ENCODE measurements at places on chromosomes 12 and 14.

DNA sequence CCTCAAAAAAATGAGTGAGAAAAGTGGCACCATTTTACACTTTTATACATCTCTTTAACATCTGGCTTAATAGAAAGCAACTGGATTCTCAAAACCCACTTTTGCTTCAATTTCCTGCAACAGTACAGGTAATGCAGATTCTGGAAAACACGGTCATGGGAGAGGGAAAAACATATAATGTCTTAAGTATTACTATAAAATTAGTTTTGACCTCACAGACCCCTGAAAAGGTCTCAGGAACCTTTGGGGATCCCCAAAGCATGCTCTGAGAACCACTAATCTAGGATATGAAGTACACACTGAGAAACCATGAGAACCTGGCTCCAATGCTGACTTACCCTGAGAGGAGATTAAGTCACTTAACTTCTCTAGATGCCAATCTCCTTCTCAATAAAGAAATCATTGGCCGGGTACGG, 64.7 kb downstream of the PPP2R5E start:
- DNase-seq, result no peak

- DNase-seq, result no peak
These were observed 123.7 kb downstream of the IGF1 start for GRCh38 chr12:102356690-102357089.

DNA sequence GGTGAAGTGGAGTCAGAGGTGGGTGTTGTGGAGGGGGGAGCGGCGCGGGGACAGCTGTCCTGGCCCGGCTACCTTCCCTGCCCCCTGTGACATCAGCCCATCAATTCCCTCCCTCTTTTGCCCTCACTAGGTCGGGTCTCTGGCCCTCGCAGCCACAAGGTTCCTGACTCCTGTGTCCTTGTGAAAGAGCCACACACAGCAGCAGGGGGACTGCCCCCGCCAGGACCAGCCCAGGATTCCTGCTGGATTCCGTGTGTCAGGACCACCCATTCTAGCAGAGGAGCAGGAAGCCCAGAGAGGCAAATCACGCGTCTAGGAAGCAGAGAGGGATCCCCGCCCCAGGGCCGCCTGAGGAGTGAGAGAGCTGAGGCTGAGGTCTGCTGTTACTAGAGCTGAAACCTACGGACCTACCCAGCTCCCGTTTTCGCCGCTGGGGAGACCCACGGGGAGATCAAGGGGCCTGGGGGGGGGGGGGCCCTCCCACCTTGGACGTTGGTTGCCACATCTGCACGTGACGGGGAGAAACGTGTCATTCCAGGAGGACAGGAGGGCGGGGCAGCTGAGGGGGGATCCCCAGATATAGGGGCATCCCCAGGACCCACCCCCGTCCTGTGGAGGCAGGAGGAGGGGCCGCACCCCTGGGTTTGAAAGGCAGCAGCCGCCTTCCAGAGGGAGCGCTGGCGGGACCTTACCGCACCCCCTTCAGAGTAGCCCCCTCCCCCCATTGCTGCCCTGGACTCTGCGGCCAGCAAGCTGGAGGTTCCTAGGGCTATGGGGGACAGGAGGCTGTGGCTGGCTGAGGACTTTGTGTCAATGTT, 12.5 kb upstream of the INF2 start:
- DNase-seq, result no peak

DNA sequence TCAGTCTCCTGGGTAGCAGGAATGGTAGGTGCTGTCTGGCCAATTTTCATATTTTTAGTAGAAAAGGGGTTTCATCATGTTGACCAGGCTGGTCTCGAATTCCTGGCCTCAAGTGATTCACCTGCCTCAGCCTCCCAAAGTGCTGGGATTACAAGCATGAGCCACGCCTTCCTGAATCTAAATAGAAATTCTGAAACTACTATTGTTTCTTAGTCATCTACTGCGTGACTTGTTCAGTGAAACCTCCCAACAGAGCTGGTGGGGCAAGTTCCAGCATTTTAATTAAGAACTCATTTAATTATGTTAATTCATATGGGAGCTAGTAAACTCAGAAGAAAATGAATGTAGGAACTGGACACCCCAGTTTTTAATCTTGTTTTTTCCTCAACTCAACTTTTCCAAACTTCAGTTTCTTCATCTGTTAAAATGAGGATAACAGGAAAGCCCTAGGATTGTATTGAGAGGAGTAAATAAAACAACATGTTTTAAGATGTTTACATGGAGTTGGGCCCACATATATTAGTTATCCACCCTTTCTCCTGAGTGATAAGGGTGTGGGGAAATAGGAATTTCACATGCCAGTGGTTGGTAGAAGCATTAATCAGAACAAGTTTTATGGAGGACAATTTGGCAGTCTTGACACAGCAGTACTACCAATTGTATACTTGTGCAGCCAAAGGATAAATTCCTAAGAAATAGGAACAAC, 335.8 kb upstream of the E2F7 start:
- no peak for DNase-seq

DNA sequence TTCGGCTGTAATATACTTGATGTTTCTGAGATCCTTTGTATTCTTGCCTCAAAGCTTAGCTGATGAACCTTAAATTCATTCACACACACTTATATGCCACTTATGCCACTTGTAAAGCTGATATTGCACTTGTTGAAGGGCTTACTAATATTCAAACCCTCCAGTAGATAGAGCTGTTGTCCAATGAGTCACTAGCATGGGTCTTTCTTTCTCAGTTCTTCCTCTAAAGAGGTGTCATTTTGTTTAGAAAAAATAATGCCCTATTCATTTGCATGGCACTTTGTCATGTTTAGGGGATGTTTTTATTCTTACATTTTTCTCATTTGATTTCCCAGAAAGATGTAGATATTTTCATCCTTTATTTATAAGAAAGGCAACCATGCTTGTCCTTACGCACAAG, 56.4 kb downstream of the MON2 start:
- no peak for DNase-seq

DNA sequence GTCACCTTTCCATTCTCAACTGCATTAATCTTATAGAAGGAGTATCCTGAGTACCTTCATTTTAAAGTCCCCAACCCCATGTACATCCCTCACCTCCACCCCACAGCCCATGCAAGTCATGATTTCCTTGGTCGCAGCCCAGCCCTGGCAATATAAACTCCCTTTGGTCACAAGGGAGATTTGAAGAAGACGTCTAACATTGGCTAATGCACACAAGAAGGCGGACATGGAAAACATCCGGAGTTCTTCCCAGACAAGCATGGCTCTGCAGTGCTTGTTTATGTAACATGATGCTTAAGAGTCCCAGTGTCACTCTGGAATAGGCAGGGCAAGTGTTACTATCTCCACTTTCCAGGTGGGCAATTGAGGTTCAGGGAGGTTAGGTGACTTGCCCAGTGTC, 277.6 kb downstream of the DPF3 start:
- no peak for DNase-seq

GRCh38 chr12:100942984-100943749, 148.6 kb downstream of the ANO4 start:
- no peak for DNase-seq

- no peak for DNase-seq
These were observed 20.3 kb upstream of the TMTC1 start for GRCh38 chr12:29804019-29804418.

GRCh38 chr12:25767606-25768005, 190.9 kb upstream of the RASSF8 start:
- no peak for DNase-seq

DNA sequence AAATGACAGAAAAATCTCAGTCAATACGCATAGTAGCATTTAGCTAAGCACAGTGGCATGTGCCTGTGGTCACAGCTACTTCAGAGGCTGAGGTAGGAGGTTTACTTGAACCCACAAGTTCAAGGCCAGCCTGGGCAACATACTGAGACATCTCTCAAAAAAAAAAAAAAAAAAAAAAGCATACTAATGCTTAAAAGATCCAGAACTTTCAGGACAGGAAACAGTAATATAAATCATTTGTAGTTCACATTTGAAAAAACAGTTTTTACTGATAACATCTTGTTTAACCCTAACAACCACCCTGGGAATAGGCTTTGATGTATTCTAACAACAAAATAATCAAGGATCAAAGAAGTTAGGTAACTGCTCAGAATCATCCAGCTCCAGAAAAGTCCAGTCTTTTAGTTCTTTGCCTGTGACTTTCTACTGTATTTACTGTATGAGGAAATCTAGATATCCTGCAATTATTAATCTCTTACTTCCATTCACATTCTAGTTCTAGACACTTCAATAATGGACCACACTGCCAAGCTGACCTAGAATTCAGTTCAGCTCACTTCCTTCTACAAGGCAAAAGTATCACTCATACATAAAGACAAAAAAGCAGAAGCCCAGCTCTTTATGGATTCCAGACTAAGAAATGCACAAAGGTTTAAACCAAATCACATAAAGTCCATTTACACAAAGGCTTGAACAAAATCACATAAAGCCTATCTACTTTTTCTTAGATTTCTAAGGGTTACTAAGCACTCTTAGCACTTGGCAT, 28.5 kb downstream of the PAWR start:
- DNase-seq, result no peak

DNA sequence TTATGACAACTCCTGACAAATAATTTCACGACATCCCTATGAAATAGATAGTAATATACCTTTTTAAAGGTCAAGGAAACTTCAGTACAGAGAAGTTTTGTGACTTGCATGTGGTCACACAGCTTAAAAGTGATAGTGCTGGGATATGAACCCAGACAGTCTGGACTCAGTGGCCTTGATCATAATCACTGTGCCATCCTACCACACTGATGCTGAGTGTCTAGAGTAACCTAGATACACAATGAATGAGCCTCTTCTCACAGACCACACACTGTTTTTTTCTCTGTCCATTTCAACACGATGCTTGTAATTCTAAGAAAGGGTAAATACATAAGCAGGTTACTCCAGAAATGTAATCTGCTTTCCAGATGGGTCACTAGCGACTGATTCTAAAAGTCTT, 88.2 kb downstream of the SYNE2 start:
- no peak for DNase-seq

DNA sequence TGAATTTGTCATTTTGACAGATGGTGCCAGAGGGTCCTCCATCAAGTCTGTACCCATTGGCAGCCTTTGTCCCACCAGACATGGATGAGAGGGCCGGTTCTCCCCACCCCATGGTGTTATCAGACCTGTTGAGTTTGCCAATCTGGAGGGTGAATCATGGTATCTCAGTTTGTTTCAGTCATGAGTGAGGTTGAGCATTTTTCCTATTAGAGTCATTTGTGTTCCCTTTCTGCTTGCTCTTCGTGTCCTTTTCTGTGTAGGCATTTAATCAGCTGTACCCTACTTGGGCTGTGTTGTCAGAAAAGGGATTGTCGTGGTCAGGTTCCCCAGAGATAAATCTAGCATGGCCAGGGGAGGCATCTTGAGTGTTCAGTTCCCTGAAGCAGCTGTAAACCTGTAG, 30.5 kb downstream of the SLC24A4 start:
- DNase-seq, result no peak

DNA sequence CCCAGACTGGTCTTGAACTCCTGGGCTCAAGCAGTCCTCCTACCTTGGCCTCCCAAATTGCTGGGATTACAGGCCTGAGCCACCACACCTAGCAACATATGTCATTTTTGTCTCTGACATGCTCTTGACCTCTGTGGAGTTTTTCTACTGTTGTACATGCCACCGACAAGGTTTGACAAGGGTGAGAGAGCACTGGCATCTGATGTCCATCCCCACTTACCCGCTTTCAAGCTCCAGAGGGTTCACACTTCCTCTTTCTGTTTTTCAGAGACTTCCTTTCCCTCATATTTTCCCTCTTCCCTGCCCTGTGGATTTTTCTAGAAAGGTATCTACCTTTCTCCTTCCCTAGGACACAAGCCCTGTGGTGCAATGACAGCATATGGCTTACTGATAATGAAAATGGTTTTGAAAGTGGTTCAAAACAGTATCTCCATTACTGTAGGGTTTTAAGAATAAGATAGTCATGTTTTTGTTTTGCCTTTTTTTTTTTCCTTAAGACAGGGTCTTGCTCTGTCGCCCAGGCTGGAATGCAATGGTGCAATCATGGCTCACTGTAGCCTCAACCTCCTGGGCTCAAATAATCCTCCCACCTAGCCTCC, 27.7 kb upstream of the PLEKHG3 start:
- DNase-seq, result no peak

DNA sequence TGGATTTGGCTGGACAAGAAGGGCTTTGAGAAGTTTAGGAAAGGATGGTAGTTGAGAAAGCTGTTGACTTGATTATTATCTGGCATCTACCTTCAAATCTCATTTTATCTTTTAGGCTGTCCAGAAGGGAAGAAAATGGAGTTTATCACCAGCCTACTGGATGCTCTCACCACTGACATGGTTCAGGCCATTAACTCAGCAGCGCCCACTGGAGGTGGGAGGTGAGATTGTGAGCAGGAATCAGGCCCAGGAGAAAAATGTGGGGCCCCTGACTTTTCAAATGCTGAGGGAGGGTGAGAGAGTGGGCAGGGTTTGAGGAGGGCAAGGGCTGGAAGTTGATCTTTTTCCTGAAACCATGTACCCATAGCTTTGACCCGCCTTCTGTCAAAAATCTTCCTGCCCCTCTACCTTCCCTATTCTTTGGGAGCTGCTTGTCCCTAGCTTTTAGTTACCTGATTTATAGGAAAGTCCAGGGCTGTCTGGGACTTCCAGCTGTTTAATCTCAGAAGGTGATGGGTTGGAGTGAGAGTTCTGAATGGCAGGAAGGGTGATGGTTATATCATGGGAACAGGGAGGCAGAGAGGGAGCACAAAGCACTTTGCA, 134.2 kb downstream of the SMOC1 start:
- no peak for DNase-seq

DNA sequence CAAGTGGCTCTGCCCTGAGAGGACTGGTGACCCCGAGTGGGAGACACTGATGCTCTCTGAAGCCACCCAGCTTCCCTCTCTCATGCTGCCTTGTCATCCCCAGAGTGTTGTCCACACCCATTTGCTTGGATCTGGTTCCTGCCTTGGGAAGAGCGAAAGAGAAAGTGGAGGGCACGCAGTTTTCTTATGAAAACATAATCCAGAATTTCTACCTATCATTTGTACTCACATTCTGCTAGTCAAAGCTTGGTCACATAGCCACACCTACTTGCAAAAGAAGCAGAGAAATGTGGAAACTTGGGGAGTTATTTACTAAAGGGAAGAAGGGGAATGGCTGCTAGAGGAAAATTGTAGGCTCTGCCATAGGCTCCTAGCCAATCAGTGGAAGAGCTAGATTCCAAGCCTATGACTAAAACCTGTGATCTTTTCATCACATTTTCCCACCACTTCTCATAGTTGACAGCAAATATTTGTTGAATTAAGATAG, 326.3 kb downstream of the ZFP36L1 start:
- DNase-seq, result no peak
